ENCODE measurements at places on chromosomes 6 and 20.

DNA sequence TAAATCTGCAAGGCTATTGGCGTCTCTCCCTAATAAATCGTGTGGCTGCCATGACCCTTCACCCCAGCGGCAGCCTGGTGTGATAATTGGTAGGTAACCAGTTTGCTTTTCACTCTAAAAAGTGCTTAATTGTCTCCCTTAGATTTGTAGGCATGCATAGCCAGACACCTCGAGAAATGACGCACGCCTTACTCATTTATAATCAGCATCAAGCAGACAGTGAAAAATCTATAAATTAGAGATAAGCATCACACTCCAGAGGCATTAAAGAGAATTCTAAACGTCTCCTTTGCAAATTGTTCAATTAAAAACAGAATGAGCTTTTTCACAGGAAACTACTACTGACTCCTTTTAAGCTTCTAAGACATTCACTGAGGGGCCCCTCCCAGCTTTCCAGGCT lies 110.2 kb upstream of the RPS6KA2 start:
- no peak for DNase-seq

- no peak for DNase-seq
Measured at GRCh38 chr6:156160007-156160794, 617.0 kb upstream of the ARID1B start.

GRCh38 chr6:131960371-131961133 lies 9.4 kb upstream of the CCN2 start:
- no peak for DNase-seq

DNA sequence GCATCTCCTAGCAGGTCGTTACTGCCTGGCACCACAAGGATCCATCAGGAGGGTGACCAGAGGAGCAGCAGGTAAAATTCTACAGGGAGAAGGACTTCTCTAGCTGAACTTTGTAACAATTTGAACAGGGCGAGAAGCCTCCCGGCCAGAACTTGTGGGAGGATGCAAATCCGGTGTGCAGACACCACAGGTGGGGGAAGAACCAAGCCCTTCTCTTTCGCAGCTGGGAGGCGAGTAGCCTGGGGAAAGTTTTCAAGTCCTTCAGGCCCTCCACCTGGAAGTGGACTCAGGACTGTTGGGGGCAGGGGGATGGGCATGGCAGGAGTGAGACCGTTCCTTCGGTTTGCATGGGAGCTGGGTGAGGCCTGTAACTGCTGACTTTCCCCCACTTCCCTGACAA lies 42.7 kb upstream of the FAM210B start:
- no peak for DNase-seq

DNA sequence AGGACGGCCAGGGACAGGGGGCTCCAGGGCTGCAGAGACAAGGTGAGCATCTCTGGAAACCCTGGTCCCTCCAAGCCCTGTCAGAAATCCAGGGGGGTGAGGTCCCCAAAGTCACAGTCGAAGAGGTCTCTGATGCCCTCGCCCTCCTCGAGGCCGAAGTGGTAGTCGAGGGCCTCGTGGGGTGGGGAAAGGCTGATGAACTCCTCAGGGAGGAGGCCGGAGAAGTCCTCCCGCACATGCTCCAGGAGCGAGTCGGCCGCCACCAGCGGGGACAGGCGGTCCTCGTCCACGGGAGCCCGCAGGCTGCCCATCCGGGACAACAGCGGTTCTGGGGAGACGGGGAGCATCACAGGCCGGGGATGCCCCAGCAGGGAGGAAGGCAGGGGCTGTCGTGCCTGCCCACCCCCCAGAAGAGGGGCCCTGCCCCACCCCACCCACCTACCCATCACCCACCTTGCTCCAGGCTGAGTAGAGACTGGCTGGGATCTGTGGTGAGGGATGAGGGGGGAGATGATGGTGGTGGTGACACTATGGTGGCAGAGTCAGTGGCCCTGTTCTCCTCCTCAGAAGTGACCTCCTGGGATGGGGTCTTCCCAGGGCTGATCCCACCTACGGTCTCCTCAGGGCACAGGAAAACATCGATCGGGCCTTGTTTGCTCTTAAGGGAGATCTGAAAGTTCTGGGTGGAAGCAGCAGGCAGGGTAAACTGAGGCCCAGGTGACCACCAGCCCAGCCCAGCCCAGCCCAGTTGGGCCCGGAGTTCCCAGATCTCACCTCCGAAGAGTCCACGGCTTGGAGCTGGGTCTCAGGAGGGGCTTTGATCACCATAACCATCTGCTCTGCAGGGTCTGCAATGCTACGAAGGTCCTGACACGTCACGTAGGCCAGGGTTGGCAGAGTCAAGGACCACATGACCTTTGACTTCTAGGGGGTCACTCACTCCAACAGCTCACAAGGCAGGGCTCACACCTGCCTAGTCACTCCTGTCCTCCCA lies 2.7 kb upstream of the NECAB3 start:
- no peak for DNase-seq

DNA sequence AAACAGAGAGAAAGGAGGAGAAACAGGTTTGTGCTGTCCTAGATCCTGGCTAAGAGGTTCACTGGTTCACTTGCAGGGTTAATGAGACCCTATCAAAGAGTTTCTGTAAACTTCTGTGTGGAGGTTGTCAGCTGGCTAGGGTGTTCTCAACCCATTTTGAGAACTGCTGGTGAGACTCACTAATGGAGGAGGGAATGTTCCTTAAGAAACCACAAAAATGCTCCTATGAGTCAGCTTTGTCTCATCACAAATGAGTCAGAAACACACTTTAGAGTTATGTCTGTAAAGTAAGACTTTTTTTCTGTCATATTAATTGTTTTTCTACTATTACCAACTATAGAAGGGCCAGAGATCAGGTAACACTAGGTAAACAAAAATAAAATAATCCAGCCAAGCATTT lies 884.4 kb downstream of the PHF3 start:
- DNase-seq: no peak

GRCh38 chr20:35215066-35215956 lies 11.2 kb upstream of the MMP24 start:
- no peak for DNase-seq

DNA sequence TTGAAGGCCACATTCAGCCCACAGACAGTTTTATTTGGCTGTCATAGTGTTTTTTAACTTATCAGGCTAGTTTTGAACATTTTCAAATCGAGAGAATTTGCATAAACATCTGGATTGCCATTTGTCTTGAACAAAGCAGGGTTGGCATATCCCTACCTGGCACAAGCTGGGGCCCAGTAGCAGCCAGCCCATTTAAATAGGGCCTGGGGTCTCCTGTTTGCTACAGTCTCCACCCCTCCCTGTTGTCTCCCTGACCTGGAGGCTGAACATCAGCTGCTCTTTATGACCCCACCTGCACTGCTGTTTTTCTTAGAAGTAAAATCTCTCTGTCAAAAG lies 10.5 kb downstream of the BCAS4 start:
- DNase-seq: no peak

- no peak for DNase-seq
Measured at GRCh38 chr6:150366118-150366778, 2.6 kb upstream of the IYD start.

DNA sequence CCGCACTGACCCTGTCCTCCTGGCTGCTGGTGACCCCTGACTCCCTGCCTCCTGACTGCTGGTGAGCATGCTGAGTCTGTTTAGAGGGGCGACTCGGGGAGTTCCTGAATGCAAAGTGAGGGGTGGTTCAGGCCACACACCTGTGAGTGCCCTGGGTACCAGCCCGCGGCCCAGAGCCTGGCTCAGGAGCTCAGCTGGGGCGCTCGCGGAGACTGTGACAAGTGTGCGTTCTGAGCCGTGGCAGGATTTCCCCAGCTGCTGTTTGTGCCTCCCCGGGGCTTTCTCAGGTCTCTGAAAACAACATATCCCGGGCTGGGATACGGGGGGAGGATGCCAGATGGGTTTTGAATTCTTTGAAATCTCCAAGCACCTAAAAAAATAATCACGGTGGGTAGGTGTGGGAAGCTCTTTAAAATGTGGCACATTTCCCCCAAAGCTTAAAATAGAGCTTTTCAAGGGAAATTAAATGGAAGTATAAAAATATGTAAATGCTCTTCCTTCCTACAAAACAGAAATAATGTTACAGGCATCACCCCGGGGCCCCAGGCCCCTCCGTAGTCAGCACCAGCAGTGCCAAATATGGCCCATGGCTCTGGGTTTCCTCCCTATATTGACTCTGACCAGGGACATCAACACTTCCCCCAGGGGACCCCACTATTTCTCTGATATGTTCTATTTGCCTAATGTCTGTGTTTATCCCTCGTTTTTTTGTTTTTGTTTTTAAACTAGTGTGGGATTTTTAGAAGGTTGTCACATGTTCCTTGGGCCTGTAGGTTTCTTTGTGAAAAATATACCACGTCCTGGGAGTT lies 49.9 kb upstream of the TAGAP start:
- DNase-seq: no peak

- DNase-seq: no peak
Measured at GRCh38 chr6:44564906-44565524, 177.5 kb downstream of the CDC5L start.

DNA sequence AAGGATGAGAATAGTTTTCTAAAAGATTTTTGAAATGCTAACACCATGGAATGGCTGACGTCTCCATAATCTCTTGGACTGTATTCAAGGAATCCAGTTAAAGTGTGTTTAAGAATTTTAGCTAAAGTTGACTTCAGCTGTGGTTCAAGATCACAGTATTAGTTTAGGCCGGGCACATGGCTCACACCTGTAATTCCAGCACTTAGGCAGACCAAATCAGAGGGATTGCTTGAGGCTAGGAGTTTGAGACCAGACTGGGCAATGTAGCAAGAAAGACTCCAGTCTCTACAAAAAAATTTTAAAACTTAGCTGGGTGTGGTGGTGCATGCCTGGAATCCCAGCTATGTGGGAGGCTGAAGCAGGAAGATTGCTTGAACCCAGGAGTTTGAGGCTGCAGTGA lies 68.2 kb downstream of the RFPL4B start:
- DNase-seq: no peak

DNA sequence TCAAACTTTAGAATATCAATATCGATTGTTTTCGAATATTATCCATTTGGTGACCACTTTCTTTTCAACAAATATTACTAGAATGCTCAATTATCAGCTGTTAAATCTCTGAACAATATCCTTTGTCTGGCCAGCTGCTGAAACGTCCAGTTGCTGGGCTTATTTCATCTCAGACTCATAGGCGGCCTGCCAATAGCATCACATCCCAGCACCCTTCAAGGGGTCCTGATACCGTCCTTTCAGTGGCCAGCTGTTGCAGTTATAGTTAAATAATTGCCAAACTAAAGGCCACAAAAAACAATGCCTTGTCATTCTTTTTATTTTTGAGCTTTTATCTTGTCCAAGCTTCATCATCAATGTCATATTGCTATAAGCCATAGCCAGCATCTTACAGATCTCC lies 1006.8 kb upstream of the MANEA start:
- no peak for DNase-seq

DNA sequence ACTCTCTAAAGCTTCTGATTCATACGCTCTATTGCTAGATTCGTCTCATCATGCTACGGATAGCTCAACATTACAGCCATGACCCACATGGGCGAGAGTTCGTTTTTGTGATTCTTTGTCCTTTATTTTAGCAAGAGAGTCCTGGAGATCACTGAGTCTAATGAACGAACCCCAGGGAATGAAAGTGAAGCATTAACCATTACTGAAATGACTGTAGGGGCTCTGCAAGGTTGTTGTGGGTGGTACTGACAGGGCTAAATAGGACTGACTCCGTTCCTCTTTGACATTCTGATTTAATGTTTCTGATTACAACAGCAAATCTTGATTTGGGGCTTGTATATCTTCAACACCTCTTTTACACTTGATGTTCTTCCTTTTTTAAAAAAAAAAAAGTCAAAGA lies 13.7 kb upstream of the RTF2 start:
- DNase-seq: no peak

- no peak for DNase-seq
Measured at GRCh38 chr6:75275067-75275466, 9.5 kb downstream of the TMEM30A start.
